ENCODE measurements at places on chromosomes 3 and 15. TPM values are rescaled to one million over a fixed set of nuclear protein-coding genes. Genes with fewer than 3 reads are reported as not detected.

SIDT1 gene
- polyA plus RNA-seq, result 0.06 TPM

GLCE gene
- polyA plus RNA-seq, result 8.4 TPM

BCL2A1 gene
- polyA plus RNA-seq, result not detected

PARP16 gene
- polyA plus RNA-seq, result 3.7 TPM

SENP5 gene
- 4.8 TPM for polyA plus RNA-seq

EXD1 gene
- 0.08 TPM for polyA plus RNA-seq

MYRIP gene
- 0.54 TPM for polyA plus RNA-seq

LAMB2 gene
- polyA plus RNA-seq, result 224 TPM

SACM1L gene
- 12.6 TPM for polyA plus RNA-seq

MPI gene
- 74.8 TPM for polyA plus RNA-seq

- no peak for DNase-seq
Observed at GRCh38 chr3:108073764-108074431, 16.9 kb downstream of the CD47 start.

DNA sequence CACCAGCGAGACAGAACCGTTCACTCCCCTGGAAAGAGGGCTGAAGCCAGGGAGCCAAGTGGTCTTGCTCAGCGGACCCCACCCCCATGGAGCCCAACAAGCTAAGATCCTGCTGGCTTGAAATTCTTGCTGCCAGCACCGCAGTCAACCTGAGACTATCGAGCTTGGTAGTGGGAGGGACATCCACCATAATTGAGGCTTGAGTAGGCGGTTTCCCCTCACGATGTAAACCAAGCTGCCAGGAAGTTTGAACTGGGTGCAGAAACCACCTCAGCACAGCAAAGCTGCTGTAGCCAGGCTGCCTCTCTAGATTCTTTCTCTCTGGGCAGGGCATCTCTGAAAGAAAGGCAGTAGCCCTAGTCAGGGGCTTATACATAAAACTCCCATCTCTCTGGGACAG lies 151.0 kb downstream of the MBNL1 start:
- DNase-seq, result no peak

DNA sequence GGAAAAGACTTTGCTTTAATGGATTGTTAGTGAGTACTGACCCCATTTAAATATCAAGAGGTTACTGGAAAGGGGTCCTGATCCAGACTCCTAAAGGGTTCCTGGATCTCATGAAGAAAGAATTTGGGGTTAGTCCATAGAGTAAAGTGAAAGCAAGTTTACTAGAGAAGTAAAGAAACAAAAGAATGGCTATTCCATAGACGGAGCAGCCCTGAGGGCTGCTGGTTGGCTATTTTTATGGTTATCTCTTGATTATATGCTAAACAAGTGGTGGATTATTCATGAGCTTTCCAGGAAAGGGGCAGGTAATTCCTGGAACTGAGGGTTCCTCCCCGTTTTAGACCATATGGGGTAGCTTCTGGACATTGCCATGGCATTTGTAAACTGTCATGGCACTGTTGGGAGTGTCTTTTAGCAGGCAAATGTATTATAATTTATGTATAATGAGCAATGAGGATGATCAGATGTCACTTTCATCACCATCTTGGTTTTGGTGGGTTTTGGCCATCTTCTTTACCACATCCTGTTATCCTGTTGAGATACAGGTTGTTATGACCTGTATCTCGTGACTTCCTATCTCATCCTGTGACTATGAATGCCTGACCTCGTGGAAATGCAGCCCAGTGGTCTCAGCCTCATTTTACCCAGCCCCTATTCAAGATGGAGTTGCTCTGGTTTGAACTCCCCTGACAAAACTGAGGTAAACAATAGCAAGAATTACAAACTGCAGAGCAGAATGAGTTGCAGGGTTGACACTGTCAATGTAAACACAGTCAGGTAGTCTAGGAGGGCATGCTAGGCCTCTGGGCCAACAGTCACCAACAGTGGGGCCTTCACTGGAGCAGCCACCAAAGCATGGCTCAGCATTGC lies 10.3 kb upstream of the GPR160 start:
- no peak for DNase-seq

- no peak for DNase-seq
Observed at GRCh38 chr15:70091726-70092463, 5.8 kb downstream of the TLE3 start.

DNA sequence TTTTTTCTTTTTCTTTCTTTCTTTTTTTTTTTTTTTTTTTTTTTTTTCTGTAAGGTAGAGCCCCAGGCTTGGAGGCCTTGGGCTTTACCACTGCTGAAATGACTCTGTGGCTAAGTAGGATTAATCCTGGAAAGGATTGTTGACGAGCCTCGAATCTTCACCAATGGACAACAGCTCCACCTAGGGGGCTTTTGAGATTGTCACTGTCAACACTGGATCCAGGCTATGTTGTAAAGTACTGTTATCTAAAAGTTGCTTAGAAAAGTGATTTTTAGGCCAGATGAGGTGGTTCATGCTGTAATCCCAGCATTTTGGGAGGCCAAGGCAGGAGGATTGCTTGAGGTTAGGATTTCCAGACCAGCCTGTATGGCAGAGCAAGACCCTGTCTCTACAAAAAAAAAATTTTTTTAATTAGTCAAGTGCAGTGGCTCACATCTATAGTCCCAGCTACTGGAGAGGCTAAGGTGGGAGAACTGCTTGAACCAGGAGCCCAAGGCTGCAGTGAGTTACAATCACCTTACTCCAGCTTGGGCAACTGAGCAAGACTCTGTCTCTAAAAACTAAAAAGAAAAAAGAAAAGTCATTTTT lies 41.6 kb downstream of the KLHL18 start:
- DNase-seq, result peak; percentile 75

GRCh38 chr15:85027033-85027380 lies 45.4 kb downstream of the PDE8A start:
- DNase-seq, result no peak

DNA sequence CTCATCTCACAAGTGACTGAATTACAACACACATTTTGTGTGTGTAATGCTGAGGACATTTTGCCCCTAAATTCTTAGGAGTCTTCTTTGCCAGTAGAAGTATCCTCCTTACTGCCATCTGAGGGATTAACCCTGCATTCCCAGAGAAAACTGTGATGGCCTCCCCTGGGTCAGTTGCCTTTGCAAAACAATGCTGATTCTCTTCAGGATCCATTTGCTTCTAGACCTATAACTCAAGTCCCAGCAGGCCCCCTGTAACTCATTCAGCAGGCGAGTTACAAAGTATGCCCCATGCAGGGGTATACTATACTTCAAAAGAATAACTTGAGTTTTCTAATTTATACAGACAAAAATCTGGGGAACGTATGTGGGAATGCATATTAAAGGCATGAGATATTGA lies 6.6 kb upstream of the MCF2L2 start:
- no peak for DNase-seq

DNA sequence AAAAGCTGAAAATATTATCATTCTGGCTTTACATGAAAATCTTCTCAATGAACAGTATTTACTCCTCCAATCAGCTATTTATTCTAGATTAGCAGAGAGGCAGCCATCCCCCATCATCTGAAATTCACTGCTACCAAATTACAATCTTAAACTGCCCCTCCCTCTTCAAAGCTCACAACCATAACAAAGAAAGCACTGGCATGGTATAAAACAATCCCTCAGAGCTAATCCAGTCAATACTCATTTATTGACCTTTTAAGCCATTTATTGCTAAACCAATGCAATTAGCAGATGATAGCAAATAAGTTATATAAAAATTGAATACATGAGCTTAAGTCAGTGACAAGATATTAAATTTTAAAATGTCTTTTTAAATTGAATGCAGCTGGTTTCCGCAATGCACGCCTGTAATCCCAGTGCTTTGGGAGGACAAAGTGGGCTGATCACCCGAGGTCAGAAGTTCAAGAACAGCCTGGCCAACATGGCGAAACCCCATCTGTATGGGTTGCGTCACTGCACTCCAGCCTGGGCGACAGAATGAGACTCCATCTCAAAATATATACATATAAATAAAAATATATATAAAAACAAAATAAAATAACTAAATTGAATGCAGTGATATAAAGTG lies 12.1 kb downstream of the SLC4A7 start:
- DNase-seq, result no peak

- no peak for DNase-seq
Observed at GRCh38 chr3:177357352-177358090, 160.2 kb upstream of the TBL1XR1 start.

DNA sequence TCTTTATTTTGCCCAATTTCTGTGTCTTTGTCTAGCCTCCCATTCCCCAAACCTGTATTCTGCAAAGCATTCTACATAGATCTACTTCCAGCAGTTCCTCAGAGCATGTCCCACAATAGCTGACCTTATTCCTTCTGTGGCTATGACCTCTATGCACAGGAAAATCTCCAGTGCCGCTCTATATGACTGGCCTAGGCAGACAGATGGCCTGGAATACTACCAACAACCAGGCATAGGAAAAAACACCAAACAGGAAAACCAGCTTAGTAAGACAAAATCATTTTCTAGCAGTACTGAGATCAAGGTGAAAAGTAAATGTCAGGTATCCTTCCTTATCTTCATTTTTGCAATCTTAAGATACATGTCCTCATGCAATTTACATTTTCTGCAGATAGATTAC lies 1115.0 kb downstream of the IGSF11 start:
- no peak for DNase-seq

- DNase-seq, result no peak
Observed at GRCh38 chr3:190401963-190402362, 14.0 kb downstream of the CLDN16 start.

GRCh38 chr3:188133219-188133618 lies 20.7 kb upstream of the LPP start:
- DNase-seq, result no peak

GRCh38 chr3:133821767-133822638 lies 16.4 kb downstream of the SRPRB start:
- DNase-seq, result peak; percentile 38

DNA sequence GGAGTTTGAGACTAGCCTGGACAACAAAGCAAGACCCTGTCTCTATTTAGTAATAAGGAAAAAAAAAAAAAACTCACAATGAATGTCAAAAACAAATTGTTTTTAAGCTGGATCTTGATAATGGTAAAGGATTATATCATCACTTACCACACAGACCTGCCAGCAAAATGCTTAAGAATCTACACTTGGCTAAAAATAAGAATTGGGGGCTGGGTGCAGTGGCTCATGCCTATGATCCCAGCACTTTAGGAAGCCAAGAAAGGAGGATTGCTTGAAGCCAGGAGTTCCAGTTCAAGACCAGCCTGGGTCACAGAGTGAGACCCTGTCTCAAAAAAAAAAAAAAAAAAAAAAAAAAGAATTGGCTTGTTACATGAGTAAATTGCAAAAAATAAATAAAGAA lies 31.0 kb downstream of the ACAP2 start:
- no peak for DNase-seq

Measured in H1 (cell line).